ENCODE measurements at places on chromosomes 6 and 20.

DNA sequence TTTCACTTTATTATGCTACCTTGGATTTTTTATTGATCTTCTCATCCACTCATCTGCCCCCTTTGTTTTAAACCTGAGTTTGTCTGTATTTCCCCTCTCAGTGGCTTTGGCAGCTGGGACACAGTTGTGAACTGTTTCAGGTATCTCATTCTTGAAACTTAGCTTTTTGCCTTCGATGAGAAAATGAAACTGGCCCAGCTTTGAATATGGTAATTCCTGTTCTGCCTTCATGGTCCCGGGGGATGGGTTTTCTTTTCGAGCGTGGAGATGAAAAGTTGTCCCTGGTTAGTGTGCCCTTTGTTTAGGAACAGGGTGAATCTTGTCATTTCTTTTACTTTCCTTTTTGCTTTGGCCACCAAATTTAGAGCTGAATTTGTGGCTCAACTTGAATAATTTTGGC lies 25.6 kb downstream of the DHX35 start:
- no peak for DNase-seq

GRCh38 chr6:158648682-158649131 lies 1.1 kb upstream of the SYTL3 start:
- DNase-seq, result no peak

- peak; percentile 47 for DNase-seq
These were observed 197.6 kb upstream of the SASH1 start for GRCh38 chr6:148144917-148145521.

DNA sequence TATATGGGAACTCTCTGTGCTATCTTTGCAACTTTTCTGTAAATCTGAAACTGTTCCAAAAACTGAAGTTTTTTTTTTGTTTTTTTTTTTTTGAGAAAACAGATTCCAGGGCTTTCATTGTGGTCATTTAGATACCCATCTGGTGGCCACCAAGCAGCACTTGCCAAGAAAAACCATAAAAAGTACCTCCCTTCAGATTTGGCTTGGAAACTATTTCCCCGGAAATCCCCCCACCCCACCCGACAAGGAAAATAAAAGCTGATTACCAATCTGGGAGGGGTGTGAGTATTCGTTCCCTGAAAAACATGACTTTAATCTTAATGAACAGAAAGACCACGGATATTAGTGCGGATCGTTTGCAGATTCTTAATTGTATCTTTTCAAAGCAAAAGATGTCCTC lies 1.9 kb downstream of the NFATC2 start:
- DNase-seq, result no peak

DNA sequence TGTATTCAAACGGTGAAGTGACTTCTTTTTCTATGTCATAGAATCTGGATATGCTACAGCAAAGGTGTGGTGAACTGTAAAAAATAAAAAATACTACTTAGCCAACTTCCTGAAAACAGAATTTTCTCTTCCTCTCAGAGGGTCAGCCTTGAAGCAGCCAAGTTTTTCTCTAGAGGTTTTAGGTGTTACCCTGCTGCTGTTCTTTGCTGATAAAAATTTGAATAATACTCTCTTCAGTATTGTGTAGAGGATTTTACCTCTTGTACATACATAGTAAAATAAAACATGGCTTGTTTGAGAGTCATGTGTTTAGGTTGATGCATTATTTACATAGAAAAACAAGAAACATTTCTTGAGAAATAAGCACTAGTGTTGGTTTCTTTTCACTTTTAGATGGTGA lies 458.4 kb downstream of the TBC1D32 start:
- DNase-seq, result no peak

Measured in activated CD4-positive, alpha-beta T cell treated with anti-CD3 and anti-CD28 coated beads, Interleukin-2, amount 50 U/mL, for 4 hours (primary cell).